ENCODE measurements at places on chromosomes 13 and 19. TPM values are rescaled to one million over a fixed set of nuclear protein-coding genes. Genes with fewer than 3 reads are reported as not detected.

DNA sequence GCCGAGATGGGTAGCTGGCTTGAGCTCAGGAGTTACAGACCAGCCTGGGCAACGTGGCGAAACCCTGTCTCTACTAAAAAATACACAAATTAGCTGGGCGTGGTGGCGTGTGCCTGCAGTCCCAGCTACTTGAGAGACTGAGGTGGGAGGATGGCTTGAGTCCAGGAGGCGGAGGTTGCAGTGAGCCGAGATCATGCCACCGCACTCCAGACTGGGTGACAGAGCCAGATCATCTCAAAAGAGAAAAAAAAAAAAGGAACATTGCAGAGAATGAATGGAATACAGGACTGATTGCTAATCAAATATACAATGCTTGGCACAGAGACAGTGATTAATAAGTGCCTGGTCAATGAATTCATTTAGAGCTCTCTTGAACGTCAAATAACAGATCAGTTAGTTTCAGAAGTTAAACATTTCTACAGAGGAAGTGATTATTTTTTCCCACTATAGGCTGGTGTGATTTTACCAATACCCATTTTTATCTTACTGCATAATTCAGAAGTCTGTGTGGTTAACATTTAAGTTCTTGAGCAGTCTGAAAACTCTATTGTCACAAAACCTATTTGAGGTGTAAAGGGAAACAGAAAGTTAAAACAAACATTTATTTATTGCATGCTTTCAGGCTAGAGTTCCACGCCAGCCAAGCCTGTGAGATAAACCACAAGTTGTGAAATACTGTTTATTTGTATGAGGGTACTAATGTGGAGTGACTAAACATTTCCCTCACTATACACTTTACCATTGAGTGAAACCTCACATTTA is 7.7 kb upstream of the TBC1D4 start:
- peak; percentile 66 for DNase-seq

DNA sequence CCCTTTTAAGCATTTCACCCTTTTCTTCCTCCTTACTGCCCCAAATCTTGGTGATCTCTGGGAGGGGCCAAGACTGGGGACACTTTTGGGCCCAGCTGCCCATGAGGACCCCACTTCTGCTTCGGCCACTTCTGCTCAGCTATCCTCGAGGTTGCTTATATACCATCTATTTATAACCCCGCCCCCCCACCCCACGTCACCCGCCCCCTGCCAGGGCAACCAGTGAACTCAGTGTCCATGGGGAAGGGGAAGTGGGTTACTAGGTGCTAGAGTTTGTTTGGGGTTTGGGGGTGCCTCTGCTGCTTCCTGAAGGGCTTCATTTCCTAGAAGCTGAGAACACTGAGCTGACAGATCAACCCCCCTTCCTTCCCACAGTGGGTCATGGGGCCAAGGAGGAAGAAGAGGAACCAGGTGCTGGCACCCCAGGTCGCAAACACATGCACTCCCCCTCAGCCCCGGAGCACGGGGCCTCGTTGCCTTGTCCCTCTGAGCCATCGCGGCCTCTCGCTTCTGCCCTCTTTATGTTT is 6.1 kb upstream of the ADGRE5 start:
- DNase-seq = no peak

- DNase-seq = no peak
Observed at GRCh38 chr13:102825400-102825799, 20.4 kb upstream of the ERCC5 start.

- peak; percentile 18 for DNase-seq
Observed at GRCh38 chr19:42480335-42481095, 37.8 kb upstream of the CXCL17 start.

DNA sequence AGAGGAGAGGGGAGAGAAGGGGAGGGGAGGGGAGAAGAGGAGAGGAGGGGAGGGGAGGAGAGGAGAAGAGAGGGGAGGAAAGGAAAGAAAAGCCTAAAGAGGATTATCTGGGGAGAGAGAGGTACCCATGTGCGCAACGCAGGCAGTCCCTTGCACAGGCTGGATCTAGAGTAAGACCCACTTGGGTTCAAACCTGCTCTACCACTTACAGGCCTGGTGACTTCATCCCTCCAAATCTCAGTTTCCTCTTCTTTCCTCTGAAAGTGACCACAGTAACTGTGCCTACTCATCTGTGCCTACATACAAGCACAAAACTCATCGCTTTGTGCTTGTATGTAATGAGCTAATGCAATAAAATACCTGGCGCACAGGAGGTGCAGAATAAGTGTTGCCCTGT is 732 bp upstream of the MAP1S start:
- DNase-seq = no peak

DNA sequence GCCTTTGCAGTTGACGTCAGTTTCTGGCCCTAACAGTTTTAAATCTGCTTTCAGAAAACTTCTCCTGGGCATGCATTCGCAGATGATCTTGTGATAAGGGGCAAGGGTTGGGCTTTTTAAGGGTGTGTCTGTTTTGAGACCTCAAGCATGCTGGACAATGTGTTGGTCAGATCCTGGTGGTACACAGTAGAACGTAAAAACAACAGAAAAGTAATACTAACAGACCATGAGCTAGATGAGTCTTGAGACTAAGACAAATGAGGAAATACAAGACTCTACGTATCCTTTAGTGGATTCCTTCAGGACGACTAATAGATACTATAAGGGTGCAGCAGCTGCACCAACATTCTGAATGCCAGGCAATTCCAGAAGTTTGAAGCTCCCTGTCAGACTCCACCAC is 237.6 kb downstream of the DNAJC15 start:
- DNase-seq = peak; percentile 81

- DNase-seq = peak; percentile 21
Observed at GRCh38 chr13:76216729-76217128, 580.6 kb downstream of the LMO7 start.

SYNGR4 gene
- total RNA-seq = not detected

PGLYRP1 gene
- not detected for total RNA-seq

All from fibroblast of lung (primary cell).